ENCODE measurements at places on chromosomes 11 and 22.

DNA sequence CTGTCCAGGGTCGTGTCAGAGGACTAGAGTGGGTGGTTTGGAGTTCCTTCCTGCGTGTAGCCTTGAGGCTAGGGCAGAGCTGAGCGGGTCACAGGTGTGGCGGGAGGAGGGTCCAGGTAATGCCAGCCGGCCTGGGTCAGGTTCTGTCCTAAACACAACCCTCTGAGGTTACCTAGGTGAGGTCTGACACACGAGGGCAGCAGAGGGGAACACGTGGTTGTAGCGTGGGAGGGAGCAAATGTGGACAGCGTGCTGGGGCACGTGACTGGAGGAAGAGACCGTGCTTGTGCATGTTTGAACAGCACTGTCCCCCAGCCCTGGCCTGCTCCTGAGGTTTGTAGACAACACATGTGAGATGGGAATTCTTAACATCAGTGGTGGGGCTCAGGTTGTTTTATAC, 13.1 kb downstream of the MOV10L1 start:
- no peak for DNase-seq

DNA sequence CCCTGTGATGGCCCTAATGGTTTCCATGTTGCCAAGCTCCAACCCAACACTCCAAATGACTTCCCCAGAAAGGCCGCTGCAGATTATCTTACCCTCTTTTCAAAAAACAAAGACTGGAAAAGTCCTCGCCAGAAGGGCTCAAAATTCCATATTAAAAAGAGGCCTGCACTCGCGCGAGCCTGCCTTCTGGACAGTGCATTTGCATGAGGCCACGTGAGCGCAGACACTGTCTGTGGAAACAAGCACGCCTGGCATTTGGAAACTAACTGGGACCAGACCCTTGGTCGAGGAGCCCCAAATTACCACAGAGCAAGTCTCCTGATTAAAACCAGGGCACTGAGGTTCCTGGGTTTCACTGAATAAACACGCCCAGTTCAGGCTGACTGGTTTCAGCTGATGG, 42.9 kb downstream of the ABTB2 start:
- DNase-seq: no peak

DNA sequence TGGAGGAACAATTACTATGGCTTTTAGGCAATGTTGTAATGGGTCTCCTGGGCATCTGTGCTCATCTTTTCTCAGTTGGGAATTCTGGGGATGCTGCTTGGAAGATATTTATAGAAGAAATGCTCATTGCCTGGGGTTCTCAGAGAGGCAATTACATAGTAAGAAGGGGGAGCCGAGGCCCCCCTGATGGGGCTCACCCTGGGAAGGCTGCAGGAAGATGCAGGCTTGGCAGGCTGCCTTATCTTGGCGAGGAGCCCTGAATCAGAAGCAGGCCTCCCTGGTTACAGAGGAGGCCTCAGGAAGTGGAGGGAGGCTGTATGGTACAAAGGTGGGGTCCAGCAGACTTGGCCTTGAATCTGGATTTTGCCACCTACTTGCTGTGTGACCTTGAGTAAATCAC, 60.6 kb upstream of the CRYBB3 start:
- no peak for DNase-seq

- DNase-seq: peak; percentile 40
Observed at GRCh38 chr11:3229673-3230630, 2.3 kb downstream of the MRGPRE start.

GRCh38 chr11:67120881-67121710, 2.0 kb downstream of the KDM2A start:
- DNase-seq: peak; percentile 57

- DNase-seq: no peak
Observed at GRCh38 chr11:27699926-27700350, 317 bp downstream of the BDNF start.

DNA sequence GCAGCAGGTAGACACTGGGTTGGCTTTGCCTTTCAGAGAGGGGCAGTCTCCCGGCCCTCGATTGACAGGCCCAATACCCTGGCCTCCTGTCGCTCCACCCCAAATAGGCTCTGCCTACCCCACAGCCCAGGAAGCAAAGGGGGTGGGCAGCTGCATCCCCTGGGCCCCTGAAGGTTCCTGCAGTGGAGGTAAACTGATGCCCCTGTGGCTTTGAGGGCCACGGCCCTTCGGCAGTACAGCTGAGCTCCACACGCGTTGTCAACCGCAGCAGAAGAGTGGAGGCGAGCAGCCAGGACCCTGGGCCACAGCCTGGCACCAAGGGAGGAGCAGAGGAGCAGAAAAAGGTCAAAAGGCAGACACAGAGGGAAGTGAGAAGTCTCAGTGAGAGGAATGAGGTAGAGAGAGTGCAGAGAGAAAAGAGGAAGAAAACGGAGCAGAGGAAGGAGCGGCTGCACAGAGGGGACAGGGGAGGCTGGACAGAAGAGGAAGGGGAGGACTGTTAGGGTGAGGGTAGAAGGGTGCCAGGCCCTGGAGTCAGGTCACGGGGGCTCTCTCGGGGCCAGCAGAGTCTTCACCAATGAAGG, 64.0 kb downstream of the SLC22A12 start:
- no peak for DNase-seq

DNA sequence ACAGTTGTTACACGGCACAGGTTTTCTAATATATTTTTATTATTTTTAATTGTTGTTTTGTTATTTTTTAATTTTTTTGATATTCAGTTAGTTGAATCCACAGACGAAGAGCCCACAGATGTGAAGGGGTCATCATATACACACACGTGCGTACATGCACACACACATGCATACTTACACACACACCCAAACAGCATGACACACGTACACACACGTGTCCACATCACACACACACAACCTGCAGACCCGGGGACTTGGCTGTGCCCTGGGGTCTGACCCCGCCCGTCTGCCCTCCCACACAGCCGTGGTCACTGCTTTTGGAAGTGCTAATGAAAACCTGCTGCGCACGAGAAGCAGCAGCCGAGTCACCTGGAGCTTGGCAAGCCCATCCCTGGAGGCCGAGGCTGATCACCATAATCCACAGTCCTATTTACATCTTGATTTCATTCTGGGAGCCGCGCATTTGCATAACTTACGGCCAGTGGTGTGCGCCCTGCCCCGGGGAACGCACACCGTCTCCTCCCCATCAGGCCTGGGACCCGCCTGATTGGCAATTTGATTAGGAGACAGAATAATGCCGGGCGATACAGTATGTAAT, 110.3 kb downstream of the BRD1 start:
- no peak for DNase-seq

GRCh38 chr11:36091256-36091811, 147.5 kb downstream of the LDLRAD3 start:
- DNase-seq: no peak
